ENCODE measurements at places on chromosomes 1 and 21. TPM values are rescaled to one million over a fixed set of nuclear protein-coding genes. Genes with fewer than 3 reads are reported as not detected.

Gene SPAG17
- total RNA-seq = 0.90 TPM

Gene TRIM67
- total RNA-seq = not detected

- no peak for DNase-seq
These were observed 79.6 kb downstream of the NEGR1 start for GRCh38 chr1:72202761-72203160.

DNA sequence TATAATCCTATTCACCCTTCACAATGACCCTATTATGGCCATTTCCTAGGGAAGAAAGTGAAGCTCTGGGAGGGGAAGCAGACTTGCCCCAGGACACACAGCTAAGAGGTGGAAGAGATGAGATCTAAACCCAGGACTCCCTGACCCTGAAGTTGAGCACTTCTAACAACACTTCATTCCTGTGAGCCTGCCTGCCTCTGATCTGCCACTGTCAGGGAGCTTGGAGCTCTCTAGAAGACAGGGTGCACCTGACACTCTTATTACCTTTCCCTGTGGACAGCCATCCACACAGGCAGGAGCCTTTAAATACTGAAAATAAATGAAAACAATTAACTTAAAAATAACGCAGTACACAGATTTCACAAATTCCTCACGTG is 599 bp downstream of the MKNK1 start:
- DNase-seq = no peak

DNA sequence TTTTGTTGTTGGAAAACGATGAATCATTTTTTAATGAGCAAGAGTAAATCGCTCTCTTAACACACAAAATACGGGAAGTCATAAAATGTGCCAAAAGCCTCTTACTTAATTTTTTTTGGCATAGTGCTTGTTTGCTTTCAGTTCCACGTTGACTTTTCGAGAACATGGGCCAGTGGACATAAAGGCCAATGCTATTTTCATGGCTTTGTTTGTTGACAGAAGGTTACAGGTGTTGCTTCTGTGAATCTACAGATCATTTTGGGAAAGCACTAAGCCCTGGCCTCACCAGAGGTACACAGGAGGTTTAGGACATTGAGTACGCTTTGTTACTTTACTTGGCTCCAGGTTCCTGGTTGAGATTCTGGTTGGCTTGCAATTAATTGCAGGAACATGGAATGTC is 199.4 kb upstream of the HMCN1 start:
- no peak for DNase-seq

GRCh38 chr21:25176637-25177412 is 430.5 kb downstream of the MRPL39 start:
- DNase-seq = no peak

DNA sequence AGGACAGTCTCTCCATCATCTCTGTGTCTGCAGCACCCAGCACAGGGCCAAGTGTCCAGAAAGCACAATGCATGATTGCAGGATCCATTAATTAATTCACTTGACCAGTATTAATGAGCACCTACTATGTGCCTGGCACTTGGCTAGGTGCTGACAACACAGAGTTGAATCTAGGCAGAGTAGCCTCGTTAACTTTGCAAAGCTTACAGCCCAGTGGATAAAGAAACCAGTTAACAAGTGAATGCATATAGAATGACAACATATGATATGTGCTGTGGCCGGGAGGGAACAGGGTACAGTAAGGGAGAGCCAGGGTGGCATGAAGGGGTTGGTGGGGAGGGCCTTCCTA is 10.9 kb downstream of the SLC1A7 start:
- no peak for DNase-seq

All from neural progenitor cell (in vitro differentiated cells).